ENCODE measurements at places on chromosomes 2 and 18. TPM values are rescaled to one million over a fixed set of nuclear protein-coding genes. Genes with fewer than 3 reads are reported as not detected.

The RGPD4 gene
- not detected for total RNA-seq

The CCDC88A gene
- 73.5 TPM for total RNA-seq

The LYPD1 gene
- 75.9 TPM for total RNA-seq

The RND3 gene
- 178 TPM for total RNA-seq

The IL36B gene
- total RNA-seq: not detected

The TRIP12 gene
- total RNA-seq: 83.1 TPM

The TNS1 gene
- total RNA-seq: 9.8 TPM

The PDE1A gene
- not detected for total RNA-seq

The CYP26B1 gene
- total RNA-seq: not detected

The LDLRAD4 gene
- 0.09 TPM for total RNA-seq

The FAP gene
- total RNA-seq: 21.1 TPM

The XDH gene
- not detected for total RNA-seq

All from SJSA1 (cell line).